ENCODE measurements at places on chromosomes 5 and 9. TPM values are rescaled to one million over a fixed set of nuclear protein-coding genes. Genes with fewer than 3 reads are reported as not detected.

GRCh38 chr5:641331-641765, 29.2 kb downstream of the CEP72 start:
- H3K4me1 ChIP-seq: no peaks in the 10 kb centered on the region
- H3K4me3 ChIP-seq: no peak overlapping the region
- peaks cover 28% of the 10 kb centered on the region for H3K36me3 ChIP-seq
- DNase-seq: no peak

DNA sequence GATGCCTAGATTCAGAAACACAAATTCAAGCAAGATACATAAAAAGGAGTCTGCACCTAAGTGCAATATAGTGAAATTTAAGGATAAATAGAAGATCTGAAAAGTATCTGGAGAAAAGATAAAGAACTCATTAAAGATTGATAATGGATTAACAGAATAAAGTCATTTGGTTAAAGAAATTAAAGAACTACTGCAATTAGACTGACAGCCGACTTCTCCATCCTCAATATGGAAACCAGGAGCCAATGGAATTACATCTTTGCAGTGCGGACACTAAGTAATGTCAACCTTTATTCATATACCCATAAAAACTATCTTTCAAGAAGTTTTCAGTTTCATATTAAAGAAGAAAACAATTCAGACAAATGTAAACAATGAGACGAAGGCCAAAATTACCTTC, 81.0 kb downstream of the MRPL36 start:
- H3K4me1 ChIP-seq: no peaks in the 10 kb centered on the region
- no peak overlapping the region for H3K4me3 ChIP-seq
- DNase-seq: no peak
- H3K36me3 ChIP-seq: no peaks in the 10 kb centered on the region
- no peak overlapping the region for H3K27ac ChIP-seq
- H3K27me3 ChIP-seq: peaks cover 4% of the 10 kb centered on the region

- DNase-seq: peak; percentile 58
- peak overlapping the region; percentile 51 for H3K4me3 ChIP-seq
- H3K4me1 ChIP-seq: peaks cover 47% of the 10 kb centered on the region
- no peak overlapping the region for H3K27ac ChIP-seq
- H3K27me3 ChIP-seq: no peaks in the 10 kb centered on the region
Measured at GRCh38 chr5:54518146-54518817, 723 bp downstream of the SNX18 start.

- H3K4me3 ChIP-seq: no peak overlapping the region
- H3K27me3 ChIP-seq: peaks cover 4% of the 10 kb centered on the region
- DNase-seq: no peak
- no peaks in the 10 kb centered on the region for H3K4me1 ChIP-seq
- no peak overlapping the region for H3K27ac ChIP-seq
Measured at GRCh38 chr5:79746642-79747569, 57.3 kb downstream of the CMYA5 start.

- H3K4me1 ChIP-seq: no peaks in the 10 kb centered on the region
- no peak overlapping the region for H3K4me3 ChIP-seq
- no peaks in the 10 kb centered on the region for H3K27me3 ChIP-seq
- H3K27ac ChIP-seq: no peak overlapping the region
- no peaks in the 10 kb centered on the region for H3K36me3 ChIP-seq
- DNase-seq: no peak
Measured at GRCh38 chr9:13684656-13685055, 405.2 kb upstream of the MPDZ start.

Gene RAD1
- total RNA-seq: 38.8 TPM

Gene ZNF366
- not detected for total RNA-seq

Gene DIPK1B
- total RNA-seq: 0.10 TPM

Gene SURF2
- total RNA-seq: 15.0 TPM

Gene PHF24
- total RNA-seq: not detected

All from activated naive CD4-positive, alpha-beta T cell treated with anti-CD3 and anti-CD28 coated beads for 36 hours (primary cell).